ENCODE measurements at places on chromosomes 16 and 17.
A peak's percentile ranks its signal among the peaks of the same experiment; 100 is the strongest.

- peak; percentile 58 for DNase-seq
Measured at GRCh38 chr17:49968405-49969133, 421 bp upstream of the DLX4 start.

DNA sequence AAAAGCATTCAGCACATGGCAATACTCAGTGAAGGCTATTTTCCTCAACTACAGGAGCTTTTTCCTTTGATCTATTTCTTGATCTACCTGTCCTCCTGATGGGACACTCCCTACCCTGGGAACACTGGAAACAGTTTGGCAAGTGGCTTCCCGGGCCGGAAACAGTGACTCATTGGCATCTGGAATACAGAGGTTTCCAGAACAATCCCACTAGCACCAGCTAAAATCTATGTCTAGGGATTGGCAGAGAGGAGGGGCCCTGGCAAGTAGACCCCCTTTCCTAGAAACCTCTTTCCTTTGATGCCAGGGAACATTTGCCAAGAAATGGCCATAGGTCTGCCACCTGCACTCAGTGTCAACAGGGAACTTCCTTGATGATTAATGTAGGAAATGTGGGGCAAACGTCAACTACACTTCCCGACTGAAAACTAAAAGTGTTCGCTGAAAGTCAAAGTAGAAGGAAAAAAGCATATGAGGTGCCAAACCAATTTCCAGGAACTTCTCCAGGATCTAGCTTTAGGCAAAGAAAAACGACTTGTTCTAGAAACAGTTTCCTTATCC lies 30.4 kb upstream of the FBXW10B start:
- DNase-seq = peak; percentile 63

DNA sequence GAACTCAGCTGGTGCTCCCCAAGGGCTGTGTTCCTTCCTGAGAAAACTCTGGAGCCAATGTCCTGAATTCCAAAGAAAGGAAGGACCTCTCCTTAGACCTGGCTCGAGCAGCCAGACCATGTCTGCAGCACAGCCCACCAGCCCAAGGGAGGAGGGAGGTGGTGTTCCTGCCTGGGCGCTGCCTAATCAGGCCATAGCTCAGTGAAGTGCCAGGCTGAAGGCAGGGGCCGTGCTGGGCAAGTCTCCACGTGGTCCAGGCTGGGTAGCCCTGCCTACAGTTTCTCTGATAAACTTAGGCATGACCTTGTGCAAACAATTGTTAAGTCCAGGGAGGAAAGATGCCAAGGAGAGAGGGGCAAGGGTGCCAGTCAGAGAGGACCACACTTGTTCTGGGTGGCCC lies 76.8 kb downstream of the MPRIP start:
- no peak for DNase-seq

GRCh38 chr16:85749771-85750145 lies 1.1 kb downstream of the C16orf74 start:
- DNase-seq = no peak

DNA sequence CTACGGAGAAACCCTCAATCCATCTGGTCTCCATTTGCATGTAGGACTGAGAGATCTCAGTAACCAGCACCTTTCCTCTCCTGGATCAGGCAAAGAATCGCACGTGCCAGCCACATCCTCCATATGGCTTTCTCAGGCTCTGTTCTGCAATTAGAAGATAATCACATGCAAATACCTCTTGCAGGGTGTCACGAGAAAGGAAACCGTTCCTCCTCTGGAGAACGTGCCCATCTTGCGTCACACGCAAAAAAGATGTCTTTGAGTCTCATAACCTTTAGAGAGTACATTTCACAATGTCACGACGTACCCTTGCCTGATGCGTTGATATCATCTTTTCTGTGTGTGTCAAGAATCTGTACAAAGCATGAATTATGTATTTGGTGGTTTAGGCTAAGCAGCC lies 36.2 kb upstream of the DNAH17 start:
- DNase-seq = no peak

DNA sequence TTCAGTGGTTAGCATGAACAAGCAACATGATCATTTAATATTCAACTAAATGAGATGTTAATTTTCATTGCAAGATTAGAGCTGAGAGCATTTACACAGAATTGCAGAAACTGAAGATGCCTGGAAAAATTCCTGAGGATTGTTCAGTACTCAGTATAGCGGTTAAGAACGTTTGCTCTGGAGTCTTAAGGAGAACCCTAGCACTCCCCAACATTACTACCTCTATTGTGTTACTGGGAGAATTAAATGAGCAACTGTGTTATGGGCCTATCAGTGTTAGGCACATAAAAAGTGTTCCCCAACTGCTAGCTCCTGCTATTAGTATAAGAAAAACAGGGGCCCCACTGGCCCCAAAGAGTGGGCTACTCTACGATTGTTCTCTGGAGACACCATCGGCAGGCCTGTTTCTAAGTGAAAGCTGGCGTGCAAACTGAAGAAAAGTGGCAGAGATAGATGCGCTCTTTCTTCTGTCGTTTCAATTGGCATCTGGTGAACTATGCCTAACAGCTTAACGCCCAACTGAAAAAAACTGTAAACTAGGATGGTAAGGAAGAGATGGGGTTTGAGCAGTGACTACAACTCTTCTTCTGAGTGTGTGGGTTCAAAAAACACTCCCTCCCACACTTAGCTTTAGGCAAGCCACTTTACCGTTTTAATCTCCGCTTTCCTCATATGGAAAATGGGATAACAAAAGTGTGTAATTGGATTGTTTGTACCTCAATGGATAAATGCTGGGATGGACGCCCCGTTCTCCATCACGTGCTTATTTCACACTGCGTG lies 1.3 kb downstream of the CDR2 start:
- DNase-seq = no peak

DNA sequence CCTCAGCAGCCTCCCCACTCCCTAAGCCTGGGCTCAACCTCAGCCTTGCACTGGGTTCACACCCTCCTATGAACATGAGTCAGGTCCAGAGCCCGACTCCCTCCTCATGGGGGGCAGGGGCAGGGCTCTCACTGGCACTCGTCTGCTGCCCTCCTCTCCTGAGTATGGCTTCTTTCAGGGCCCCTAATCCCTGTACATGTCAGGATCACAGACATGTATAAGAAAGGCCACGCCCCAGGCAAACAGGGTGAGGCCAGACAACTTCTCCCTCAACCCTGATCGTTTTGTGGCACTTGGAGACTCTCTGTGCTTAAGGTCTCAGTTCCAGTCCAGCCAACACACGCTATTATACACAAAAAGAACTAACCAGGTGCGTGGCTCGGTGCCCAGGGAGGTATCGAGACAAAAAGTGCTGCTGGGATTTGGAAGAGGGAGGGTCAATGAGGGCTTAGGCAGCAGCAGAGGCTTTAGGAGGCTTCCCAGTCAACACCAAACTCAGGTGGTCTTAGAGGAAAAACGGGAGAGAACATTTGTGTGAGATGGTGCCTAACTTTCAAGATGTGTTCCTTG lies 45.2 kb downstream of the CMTM3 start:
- DNase-seq = no peak

GRCh38 chr16:84820305-84820684 lies 510 bp downstream of the CRISPLD2 start:
- no peak for DNase-seq

- no peak for DNase-seq
Measured at GRCh38 chr17:67033613-67034012, 10.7 kb upstream of the CACNG1 start.

DNA sequence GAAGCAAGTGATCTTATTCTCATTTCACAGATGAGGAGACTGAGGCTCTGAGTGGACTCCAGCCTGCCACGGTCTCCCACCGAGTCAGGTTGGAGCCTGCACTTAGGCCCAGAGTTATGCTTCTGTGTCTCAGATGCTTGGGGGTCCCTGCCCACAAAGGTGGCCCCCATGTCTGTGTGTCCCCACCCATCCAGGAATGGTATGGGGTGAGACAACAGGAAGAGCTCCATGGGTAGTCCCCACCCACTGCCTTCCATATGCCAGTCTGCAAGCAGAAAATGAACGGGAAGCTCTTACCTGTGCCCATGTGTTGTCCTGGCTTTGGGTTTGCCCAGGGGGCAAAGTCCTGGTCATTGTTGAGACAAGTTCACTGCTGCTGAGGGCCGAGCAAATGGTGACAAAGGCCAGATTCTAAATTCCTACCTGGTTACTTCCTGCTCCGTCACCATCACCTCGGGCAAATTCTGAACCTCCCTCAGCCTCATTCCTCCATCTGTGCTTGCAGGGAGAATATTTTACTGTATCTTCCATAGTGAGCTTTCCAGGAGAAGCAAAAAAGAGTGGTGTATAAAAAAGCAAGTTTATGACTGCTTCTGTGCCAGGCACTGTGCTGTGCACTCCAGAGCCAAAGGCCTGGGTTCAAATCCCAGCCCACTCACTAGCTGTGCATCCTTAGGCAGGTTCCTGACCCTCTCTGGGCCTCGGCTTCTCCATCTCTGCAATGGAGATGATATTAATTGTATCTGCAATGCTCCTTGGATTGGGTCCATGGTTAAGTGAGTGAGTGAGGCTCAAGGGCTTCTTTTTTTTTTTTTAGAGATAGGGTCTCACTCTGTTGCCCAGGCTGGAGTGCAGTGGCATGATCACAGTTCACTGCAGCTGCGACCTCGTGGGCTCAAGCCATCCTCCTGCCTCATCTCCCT lies 9.3 kb downstream of the IL4R start:
- no peak for DNase-seq

- no peak for DNase-seq
Measured at GRCh38 chr17:40486522-40487370, 14.7 kb downstream of the TNS4 start.

- no peak for DNase-seq
Measured at GRCh38 chr16:50474138-50474537, 74.1 kb upstream of the NKD1 start.

DNA sequence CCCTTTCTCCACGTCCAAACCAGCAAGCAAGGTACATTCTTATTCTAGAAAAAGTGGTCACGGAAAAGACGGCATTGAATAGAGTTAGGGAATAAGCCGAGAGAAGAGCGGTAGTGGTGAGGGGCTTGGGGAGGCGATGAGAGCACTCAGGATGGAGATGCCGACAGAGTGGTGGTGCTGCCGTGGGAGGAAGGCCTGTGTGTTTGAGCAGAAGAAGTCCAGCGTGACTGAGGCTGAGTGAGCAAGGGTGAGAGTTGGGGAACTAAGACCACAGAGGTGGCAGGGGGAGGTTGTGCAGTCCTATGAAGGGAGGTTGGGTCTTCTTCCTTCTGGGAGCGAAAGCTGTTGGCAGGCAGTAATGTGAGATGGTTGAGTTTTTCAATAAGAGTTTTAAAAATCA lies 252.3 kb downstream of the ABCC12 start:
- no peak for DNase-seq

DNA sequence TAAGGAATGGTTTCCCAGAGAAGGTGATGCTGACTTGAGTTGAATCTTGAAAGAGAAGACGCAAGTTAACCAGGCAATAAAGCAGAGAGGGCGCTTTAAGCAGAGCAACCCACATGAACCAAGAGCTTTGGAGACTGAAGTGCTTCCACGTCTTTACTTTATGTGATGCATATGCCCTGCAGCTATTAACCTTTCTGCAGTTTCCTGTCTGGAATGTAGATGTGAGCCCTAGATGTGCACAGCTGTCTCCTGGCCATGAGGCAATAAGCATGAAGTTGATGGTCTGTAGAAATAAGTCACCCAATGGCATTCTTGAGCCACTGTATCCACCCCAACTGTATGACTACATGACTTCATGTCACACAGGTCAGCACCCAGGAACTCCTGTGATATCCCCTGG lies 5.7 kb upstream of the CHST4 start:
- DNase-seq = no peak

GRCh38 chr17:82647593-82648164 lies 565 bp downstream of the WDR45B start:
- no peak for DNase-seq

DNA sequence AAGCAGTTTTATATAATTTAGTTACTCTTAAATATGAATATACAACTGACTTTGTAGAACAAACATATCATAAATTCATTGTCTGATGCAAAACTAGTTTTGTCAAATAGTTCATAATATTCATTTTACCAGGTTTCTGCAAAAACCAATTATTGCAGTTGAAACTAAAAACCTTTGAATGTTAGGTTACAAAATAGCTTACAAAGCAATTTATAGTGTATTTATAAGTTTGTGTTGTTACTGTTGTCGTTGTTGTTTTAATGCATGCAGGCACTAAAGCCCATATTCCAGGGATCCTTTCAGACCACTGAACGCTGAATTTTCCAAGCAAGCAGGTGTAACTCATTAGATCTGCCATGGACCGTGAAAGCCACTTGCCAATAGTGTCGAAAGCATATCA lies 427.6 kb downstream of the ZFHX3 start:
- no peak for DNase-seq

DNA sequence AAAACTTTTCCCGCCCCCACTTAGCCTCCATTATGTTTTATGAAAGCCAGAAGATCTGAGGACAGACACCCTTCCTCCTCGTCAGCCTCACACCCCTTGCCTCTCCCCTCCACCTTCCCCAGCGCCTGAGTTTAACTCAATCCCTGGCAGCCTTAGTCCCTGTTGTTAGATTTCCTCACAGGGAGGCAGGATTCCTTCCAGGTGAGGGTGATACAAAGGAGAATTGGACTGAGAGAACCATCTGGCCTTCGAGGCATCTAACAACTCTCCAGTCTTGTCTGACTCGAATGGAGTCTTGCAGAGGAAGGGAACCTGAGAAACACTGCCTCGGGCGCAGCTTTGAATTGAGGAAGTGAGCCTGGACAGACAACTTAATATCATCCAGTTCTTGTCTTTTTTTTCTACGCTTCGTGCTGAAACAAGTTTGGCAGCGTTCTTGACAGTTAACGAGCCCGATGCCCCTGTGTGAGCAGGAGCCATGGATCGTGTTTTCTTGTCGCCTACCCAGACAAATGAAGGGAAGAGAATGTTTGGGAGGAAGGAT lies 1.3 kb upstream of the ZNF768 start:
- DNase-seq = no peak

- DNase-seq = no peak
Measured at GRCh38 chr17:82301916-82302567, 15.4 kb downstream of the CD7 start.

- DNase-seq = no peak
Measured at GRCh38 chr16:11734653-11735043, 8.0 kb downstream of the TXNDC11 start.

DNA sequence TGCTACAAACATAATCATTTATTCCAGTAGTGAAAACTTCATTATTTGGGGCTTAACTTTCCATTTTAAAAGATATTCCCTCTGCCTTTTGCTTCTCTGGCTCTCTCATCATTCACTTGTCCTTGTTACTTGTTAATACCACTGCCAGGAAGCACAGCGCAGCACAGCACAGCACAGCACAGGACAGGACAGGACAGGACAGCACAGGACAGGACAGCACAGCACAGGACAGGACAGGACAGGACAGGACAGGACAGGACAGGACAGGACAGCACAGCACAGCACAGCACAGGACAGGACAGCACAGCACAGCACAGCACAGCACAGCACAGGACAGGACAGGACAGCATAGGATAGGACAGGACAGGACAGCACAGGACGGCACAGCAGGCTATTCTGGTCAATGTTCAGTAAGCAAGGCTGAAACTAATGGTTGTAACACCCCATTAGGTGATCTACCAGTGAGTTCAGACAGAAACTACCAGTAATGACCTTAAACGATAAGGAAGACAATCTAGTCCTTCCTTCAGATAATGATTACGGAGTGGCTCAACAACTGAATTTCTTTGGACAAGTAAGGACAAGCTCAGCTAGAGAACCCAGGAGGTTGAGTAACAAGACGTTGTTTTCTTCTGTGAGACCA lies 31.9 kb downstream of the COG1 start:
- DNase-seq = no peak

- peak; percentile 92 for DNase-seq
Measured at GRCh38 chr16:17313085-17313611, 157.6 kb downstream of the XYLT1 start.
